ENCODE measurements at places on chromosomes 5 and 9.

DNA sequence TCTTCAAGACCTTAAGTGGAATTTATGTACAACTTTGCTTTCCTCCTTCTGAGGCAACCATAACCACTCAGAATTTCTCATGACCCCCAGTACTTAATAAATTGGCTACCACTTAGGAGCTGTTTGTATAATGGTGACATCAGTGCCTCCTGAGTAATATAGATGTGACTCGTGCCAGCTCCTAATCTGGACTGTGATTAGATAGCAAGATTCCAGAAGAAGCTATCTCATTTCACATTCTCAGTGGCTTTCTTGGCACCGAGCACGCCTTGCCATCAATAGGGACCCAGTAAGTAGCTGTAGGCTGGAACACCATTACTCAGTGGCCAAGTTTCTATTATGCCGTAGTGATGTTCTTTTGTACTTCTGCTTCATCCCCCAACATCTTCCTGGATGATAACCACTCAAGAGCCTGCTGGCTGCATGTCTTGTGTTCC, 228.8 kb downstream of the CD180 start:
- H3K36me3 ChIP-seq: no peaks in the 10 kb centered on the region
- H3K27ac ChIP-seq: no peak overlapping the region
- no peaks in the 10 kb centered on the region for H3K4me1 ChIP-seq
- DNase-seq: no peak
- no peaks in the 10 kb centered on the region for H3K27me3 ChIP-seq
- H3K4me3 ChIP-seq: no peak overlapping the region

DNA sequence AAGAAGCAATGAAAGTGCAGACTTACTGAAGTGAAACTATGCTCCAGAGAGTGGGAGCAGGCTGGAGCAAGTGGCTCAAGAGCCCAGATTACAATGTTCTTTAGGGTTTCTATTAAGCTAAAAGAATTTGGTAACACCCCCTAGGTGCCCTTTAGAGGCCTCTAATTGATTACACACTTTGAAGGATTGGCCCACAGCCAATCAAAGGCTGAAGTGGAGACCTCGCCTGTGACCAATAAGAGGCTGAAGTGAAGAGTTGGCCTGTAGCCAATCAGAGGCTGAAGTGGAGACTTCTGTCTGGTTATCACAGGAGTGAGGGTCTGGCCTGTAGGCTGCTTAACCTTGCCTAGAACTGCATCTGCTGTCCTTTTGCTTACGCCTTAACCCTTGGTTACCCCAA, 46.7 kb upstream of the SPATA31C2 start:
- H3K4me3 ChIP-seq: no peak overlapping the region
- DNase-seq: no peak
- H3K36me3 ChIP-seq: no peaks in the 10 kb centered on the region
- no peaks in the 10 kb centered on the region for H3K27me3 ChIP-seq
- H3K27ac ChIP-seq: no peak overlapping the region

DNA sequence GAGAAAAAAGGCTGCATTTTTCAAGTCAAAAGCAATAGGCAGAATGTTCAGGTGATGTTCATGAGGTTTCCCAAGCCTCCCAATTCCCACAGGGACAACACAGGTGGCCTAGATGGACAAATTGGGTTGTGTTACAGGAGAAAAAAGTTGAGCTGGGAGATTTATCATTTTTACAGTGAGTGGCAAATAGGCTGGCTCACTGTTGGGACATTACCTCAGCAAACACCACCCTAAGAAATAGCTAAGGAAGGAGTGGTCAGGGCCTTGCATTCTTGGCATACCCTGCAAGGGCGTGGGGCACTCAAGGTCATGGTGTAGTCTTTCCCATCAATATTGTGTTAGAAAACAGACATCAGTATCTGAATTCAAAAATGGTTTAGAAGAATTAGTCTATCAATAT, 23.3 kb upstream of the CPLANE1 start:
- no peaks in the 10 kb centered on the region for H3K36me3 ChIP-seq
- no peak overlapping the region for H3K27ac ChIP-seq
- no peak overlapping the region for H3K4me3 ChIP-seq
- H3K4me1 ChIP-seq: no peaks in the 10 kb centered on the region
- DNase-seq: peak; percentile 14

DNA sequence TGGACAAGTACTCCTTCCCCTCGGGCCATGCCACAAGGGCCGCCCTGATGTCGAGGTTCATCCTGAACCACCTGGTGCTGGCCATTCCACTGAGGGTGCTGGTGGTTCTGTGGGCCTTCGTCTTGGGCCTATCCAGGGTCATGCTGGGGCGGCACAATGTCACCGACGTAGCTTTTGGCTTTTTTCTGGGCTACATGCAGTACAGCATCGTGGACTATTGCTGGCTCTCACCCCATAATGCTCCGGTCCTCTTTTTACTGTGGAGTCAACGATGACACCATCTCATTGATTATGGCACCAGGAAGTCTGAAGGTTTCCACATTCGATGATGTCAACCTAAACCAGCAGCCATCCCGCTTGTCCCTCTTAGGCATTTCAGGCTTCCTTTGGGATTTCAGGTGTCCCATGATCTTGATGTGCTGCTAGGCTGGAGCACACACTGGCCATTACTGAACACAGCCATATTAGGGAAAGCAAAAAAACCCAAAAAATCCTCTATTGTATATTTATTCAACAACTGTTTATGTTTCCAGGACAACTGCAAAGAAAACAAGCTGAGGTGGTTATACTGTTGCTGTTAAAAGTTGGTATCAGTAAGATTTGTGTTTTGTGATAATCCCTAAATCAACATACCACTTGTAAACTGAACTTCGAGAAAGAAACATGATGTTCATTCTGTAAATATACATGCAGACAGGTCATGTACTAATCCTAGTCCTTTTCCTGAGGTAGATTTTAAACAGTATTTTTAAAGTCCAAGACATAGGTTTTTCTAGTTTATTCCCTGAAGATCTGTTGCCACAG, 1.1 kb downstream of the PLPP6 start:
- DNase-seq: no peak
- peak overlapping the region; percentile 86 for H3K4me3 ChIP-seq
- peak overlapping the region; percentile 94 for H3K27ac ChIP-seq
- H3K36me3 ChIP-seq: no peaks in the 10 kb centered on the region
- peaks cover 34% of the 10 kb centered on the region for H3K4me1 ChIP-seq
- no peaks in the 10 kb centered on the region for H3K27me3 ChIP-seq

- no peak overlapping the region for H3K4me3 ChIP-seq
- H3K27me3 ChIP-seq: no peaks in the 10 kb centered on the region
- H3K27ac ChIP-seq: no peak overlapping the region
- no peaks in the 10 kb centered on the region for H3K36me3 ChIP-seq
These were observed 371.9 kb downstream of the CETN3 start for GRCh38 chr5:90037646-90038045.

- no peak overlapping the region for H3K4me3 ChIP-seq
- H3K27ac ChIP-seq: no peak overlapping the region
- H3K27me3 ChIP-seq: no peaks in the 10 kb centered on the region
- no peaks in the 10 kb centered on the region for H3K36me3 ChIP-seq
- no peak for DNase-seq
These were observed 5.7 kb upstream of the WNT8A start for GRCh38 chr5:138078006-138078643.

All from pancreas (tissue), 10 donors.